ENCODE measurements at places on chromosomes 6 and 20.
A peak's percentile ranks its signal among the peaks of the same experiment; 100 is the strongest.

- no peak for DNase-seq
These were observed at the start of gene HTR1E for GRCh38 chr6:86937219-86938079. HTR1E (plus strand) TSS chr6:86937528; CDS start chr6:87015335, 77,807 bp downstream.

- no peak for DNase-seq
These were observed 39.4 kb downstream of the TRAF3IP2 start for GRCh38 chr6:111566222-111566734.

GRCh38 chr6:129501740-129502660, 208.0 kb downstream of the ARHGAP18 start:
- no peak for DNase-seq

DNA sequence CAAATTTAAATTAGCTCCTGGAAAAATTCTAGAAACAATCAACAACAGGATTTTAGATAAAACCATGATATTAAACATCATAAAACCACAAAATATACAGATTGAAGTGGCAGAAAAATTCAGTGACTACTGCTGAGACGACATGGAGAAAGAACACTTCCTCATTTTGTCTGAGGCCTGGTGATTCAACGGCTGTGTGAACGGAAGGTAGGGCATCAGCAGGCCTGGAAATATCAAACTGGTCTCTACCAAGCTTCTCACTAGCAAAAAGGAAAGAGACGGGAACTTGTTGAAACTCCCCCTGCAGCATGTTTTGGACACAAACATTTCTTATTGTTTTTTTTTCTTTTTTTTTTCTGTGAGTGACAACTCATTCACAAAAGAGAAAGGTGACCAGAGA, 58.0 kb upstream of the AHI1 start:
- no peak for DNase-seq

DNA sequence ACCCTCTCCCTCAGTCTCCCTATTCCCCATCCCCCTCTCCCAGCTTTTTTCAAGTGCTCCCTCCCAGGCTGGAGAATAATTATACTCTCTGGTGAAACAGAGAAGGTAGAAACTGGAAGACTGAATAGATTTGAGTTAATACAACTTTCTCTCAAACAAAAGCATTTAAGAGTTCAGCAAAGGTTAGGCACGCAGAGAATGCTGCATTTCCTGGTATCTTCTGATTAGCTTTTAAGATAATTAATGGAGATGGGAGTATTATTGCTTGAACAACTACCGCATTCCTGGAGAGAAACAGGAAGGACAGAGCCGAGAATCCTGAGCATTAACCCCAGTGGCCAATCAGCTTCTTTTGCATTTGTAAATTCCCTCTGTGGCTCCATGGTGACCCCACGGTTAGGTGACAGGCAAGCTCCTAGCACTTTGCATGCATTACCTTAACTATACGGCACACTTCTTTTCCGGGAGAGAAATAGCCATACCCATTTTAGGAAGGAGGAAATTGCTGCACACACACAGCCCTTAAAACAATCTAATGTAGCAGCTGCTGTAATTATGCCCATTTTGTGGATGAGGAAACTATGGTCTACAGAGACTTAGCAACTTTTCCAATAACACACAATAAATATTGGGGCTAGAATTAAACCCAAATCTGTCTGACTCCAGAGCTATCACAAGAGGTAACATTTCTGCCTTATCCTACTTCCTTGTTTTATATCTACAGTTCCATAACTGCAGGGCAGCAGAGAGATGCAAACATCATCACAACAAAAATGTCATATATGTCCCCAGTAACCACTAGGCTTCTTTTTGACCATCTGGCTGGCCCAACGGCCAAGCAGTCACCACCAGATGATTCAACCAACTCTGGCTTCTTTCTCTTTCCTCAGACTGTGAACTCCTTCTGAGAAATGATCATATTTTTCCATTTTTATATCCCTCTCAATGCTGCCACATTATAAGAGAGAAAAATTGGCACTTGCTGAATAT, 169.9 kb downstream of the CD24 start:
- DNase-seq, result no peak

DNA sequence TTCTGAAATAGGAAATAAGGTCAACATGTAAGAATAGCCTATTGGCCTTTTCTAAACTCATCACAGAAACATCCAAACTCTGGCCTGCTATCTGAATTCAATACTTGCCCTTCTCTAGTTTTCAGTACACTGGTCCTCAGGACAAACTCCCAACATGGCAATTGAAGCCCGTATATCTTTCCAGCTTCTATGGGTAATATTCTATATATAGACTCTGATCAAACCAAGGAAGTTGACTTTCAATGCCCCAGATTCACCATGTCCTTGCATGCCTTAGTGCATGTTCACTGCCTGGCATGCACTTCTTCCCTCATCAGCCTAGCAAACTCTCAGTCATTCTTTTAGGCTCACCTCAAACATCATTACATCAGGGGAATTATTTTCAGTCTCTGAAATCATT, 73.2 kb downstream of the RSPO3 start:
- DNase-seq, result no peak

GRCh38 chr20:20231528-20232298, 136.2 kb upstream of the INSM1 start:
- DNase-seq, result no peak

DNA sequence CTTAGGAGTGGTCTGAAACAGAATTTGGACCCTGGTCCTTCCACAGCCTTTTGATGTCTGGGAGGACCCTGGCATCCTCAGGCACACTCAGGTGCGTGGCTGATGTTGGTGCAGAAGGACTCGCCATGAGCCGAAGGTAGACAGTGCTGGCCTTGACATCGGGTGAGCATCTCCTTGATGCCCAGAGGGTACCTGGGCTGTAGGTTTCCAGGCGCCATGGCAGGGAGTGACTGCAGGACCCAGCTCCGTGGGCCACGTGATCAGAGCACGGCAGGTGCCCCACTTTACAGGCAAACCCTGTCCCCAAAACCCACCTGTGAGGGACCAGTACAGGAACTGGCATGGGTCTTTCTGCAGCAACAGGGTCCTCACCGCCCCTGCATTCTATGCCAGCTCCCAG, 319.2 kb downstream of the CDH4 start:
- no peak for DNase-seq

GRCh38 chr6:26472549-26473290, 15.0 kb downstream of the BTN2A1 start:
- no peak for DNase-seq

- no peak for DNase-seq
These were observed 149.3 kb upstream of the AFDN start for GRCh38 chr6:167677422-167677789.

- no peak for DNase-seq
These were observed 100.4 kb downstream of the PXDC1 start for GRCh38 chr6:3650959-3651697.

DNA sequence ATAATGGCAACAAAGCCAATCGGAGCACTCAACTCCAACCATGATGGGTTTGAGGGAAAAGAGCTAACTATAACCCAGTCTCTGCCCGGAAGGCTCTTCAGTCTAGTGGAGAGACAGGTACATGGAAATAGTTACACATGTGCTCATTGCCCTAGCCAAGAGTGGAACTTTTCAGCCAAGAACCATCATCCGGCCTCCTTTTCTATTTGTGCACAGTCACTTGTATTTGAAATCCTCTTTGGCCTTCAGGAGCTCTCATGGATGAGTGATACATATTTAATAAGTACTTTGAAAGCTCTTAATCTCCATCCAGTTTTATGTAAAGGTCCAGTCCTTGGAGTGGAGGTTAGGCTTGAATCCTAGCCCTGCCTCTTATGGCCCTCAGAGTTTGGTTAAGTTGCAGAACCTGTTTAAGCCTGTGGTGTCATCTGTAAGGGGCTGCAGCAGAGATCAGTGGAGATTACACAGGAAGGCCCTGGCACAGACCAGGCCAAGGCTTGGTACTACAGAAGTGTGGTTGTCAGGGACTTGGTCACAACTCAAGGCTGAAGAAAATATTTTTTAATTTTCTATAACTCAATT, 72.3 kb upstream of the SMLR1 start:
- DNase-seq, result no peak

GRCh38 chr20:49786668-49787370, 25.8 kb upstream of the SLC9A8 start:
- DNase-seq, result no peak

GRCh38 chr6:95614094-95614493, 36.8 kb downstream of the MANEA start:
- no peak for DNase-seq

GRCh38 chr6:3293271-3294155, 34.8 kb downstream of the PSMG4 start:
- peak; percentile 55 for DNase-seq

DNA sequence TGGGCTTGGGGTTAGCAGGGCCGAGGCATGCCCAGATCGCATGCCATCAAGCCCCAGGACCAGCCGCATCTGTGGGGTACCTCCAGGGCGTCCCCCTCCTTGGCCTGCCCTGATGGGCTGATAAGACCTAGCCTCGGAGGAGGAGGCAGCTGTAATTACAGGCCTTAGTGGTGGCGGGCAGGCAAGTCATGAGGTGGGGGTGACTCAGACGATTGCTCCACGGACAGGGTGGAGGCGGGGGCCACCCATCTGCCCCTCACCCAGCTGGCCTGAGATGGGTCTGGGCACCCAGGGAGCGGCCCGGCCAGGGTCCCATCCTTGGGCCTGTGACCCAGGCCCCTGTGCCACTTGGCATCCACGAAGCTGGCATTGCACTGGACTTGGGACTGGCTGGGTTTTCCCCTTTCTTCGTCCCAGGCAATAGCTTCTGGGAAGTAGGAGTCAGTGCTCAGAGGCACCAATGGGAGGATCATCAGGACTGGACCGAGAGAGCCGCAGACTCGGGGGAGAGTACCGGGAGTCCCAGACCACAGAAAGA, 57.5 kb downstream of the CEBPB start:
- DNase-seq, result no peak

DNA sequence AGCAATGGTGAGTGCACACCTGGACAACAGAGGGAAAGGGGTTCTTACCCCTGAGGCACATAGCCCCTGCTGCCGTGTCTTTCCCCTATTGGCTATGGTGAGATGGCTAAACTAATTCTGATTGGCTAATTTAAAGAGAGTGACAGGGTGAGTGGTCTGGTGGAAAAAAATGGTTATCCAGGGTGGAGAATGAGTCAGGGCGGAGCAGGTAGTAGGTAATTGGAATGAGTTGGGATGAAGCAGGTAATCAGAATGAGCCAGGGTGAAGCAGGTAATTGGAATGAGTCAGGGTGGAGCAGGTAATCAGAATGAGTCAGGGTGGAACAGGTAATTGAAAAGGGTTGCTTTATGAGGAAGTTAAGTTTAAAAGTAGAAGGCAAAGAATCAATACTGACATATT, 200.3 kb downstream of the EYA4 start:
- no peak for DNase-seq
